Lower leg skin (tissue), 4 donors: ENCODE measurements at places on chromosomes 3 and 15. TPM values are rescaled to one million over a fixed set of nuclear protein-coding genes. Genes with fewer than 3 reads are reported as not detected.
A peak's percentile ranks its signal among the peaks of the same experiment; 100 is the strongest.

- DNase-seq: no peak
Measured at GRCh38 chr3:195693428-195694216, 27.2 kb upstream of the MUC20 start.

DNA sequence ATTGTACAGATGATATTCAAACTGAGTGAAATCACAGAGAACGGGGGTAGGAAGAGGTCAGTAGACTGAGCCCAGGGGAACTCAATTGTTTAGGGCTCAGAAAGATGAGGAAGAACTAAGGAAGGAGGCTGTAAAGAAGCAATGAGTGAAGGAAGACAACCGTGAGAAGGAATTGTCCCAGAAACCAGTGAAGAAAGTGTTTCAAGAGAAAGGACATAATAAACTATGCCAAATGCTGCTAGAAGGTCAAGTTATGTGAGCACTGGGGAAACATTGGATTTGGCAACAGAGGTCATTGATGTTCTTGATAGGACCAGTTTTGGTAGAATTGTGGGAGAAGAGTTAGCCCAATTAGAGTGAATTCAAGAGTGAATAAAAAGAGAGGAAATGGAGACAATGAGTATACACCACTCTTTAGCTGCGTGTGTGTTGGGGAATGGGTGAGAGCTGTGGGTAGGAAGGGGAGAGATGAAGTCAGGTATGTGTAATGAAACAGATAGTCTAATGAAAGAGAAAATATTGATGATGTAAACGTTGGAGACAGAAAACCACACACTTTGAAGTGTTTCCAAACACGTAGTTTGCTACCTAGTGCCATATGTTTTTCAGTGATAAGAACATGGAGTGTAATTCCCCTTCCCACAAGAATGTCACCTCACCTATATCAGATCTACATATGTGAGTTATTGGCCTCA is 42.5 kb upstream of the MME start:
- DNase-seq: no peak

GRCh38 chr3:132804498-132804897 is 82.3 kb upstream of the NPHP3 start:
- no peak for DNase-seq

DNA sequence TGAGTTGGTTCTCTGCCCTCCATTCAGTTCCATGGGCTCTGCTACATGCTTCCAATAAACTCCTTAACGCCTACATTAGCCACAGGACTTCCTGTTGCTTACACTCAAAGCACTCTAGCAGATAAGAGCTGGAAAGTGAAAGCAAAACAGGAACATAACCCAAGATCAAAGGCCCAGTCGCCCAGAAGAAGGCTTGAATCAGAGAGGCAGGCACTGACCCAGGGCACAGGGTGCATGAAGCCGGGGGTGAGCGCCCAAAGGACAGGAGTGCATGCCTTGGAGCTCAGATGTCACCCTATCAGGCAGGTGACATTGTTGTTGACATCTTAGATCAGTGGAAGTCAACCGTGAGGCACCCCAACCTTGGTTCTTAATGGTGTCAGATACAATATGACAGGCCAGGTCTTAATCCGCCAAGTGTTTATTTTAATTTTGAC is 235.1 kb downstream of the UACA start:
- DNase-seq: peak; percentile 46

GRCh38 chr15:58552505-58553364 is 120.9 kb downstream of the LIPC start:
- DNase-seq: peak; percentile 77

- DNase-seq: no peak
Measured at GRCh38 chr3:61627768-61628185, 66.4 kb downstream of the PTPRG start.

GRCh38 chr3:65963787-65964677 is 74.7 kb downstream of the MAGI1 start:
- no peak for DNase-seq

- no peak for DNase-seq
Measured at GRCh38 chr15:65532738-65533051, 2.4 kb downstream of the HACD3 start.

The ZPLD1 gene
- total RNA-seq: 0.16 TPM

The GOLGA6L7 gene
- not detected for total RNA-seq
